Activated T-helper 17 cell treated with anti-CD3 and anti-CD28 coated beads, Interleukin-2, amount 50 U/mL, for 72 hours (primary cell): ENCODE measurements at places on chromosomes 11 and 22.

GRCh38 chr11:81874635-81875034 is 859.0 kb downstream of the FAM181B start:
- peak; percentile 18 for ATAC-seq

DNA sequence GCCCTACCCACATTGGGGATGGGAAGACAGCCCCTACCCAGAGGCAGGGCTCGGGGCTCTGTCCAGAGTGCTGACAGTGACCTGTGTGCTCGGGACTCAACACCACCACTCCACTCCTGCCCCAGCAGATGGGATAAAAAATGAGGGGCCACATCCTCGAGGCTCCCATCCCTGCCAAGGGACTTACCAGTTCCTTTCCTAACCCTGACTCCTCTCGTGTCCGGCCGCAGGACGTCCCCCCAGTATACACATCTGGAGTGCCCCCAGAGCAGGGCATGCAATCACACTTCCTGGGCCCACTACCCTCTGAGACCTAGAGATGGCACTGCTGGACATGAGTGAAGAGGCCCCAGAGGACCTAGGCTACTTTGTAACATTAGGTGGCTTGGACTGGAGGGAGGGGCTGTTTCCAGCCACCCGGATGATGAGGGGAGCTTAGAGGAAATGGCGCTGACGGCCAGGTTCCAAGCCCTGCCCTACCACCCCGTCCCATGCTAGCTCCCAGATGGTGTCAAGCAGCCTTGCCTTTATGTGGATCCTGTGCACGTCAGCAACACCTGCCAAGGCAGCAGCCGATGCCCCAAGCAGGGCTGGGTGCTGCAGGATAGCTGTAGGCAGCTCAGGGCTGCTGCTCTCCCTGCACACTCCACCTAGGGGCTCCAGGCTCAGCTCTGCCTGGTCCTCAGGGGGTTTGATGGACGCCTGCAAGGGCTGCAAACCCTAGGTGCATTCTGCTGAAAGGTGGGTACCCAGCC is 86.6 kb downstream of the DGCR2 start:
- peak; percentile 12 for ATAC-seq

DNA sequence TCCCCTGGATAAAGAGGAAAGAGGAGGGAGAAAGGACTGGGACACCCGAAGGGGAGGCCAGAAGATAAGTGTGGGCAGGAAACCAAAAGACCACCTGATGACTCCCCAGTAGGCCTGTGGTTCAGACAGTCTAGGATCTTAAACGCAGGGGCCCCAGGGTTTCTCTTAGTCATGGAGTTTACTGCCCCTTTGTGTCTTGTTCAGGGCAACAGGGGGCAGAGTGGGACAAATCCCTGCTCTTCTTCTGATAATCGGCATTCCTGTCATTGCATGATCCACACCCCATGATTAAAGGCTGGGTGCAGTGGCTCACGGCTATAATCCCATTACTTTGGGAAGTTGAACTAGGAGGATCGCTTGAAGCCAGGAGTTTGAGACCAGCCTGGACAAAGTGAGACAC is 4.7 kb upstream of the TMPRSS13 start:
- no peak for ATAC-seq

DNA sequence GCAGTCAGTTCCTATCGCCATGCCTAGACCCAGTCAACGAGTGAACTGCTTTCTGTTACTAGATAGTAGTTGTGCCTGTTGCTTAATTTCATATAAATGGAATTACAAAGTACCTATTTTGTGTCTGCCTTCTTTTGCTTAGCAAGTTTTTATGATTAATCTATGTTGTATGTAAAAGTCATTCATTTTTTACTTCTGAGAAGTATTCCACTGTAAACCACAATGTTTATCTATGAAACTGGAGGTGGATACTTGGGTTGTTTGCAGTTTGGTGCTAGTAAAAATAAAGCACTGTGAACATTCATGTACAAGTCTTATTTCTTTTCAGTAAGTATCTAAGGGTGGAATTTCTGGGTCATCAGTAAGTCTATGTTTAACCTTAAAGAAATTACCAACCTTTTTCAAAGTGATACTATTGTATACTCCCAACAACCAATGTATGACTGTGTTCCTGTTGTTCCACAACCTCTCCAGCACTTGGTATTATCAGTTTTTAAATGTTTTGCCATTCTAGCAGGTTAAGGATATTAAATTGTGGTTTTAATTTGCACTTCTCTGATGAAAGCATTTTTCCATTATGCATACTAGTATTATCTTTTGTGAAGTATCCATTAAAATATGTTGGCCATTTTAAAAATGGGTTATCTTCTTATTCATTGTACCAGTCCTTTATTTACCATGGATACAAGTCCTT is 68.2 kb downstream of the DNAJC24 start:
- ATAC-seq, result peak; percentile 51

DNA sequence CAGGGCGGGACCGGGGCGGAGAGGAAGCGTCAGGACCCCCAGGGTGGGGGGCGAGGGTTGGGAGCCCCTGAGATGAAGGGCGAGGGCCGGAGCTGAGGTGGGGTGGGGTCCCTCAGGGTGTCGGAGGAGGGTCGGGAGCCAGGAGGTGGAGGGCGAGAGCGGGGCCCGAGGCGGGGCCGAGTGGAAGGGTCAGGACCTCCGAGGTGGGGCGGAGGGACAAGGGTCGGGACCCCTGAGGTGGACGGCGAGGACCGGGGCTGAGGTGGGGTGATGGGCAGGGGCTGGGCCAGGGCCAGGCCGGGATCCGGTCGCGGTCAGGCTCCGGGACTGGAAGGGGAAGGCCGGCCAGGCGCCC is 409 bp downstream of the SMC1B start:
- ATAC-seq, result no peak

DNA sequence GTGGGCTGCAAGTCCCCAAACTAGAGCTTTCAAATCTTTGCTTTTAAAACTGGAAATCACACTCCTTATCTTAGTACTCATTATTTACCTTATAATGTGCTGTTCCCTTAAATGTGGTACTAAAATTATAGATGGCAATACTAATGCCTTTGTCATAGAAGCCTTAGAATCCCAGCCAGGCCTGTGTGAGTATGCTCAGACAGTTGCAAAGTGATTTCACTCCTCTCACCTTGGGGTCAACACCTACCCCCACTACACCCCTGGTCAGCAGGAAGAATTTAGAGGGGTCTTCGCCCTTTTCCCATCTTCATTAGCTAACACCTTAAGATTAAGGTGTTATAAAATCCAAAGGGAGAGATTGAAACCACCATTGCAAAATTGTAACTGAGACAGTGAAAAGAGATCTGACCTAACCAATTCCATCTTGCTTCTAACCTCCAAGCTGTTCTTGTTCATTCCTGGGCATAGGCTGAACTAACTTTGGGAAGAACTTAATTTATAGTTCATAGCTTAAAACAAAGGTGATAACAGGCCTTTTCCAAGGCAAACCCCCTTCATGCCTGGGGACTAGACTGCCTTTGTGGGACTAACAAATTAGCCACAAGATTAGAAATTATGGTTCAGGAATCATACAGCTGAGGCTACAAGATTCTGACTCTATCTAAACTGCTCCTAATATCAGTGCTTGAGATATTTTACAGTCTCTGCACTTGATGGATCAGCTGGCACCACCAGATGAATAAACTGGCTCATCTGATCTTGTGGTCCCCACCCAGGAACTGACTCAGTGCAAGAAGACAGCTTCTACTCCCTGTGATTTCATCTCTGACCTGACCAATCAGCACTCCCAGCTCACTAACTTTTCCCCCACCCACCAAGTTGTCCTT is 10.4 kb upstream of the MRPL17 start:
- ATAC-seq, result peak; percentile 95

DNA sequence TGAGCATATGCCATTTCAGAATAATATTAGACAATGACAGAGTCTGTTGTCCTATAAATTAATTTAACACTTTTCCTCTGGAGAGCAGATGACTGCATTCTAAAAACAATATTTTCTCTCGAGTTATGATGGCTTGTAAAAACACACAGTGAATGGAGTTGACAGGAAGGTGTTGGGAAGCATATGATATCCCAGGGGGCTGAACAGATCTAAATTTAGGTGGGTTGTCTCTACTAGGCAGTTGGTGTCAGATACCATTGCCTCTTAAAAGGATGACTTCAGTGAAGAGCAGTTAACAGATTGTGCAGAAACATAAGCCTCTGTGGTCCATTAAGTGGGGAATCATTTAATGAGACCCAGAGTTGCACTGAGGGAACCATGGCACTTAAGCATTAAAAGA is 30.7 kb downstream of the SVIP start:
- ATAC-seq, result no peak

- no peak for ATAC-seq
Observed at GRCh38 chr11:57935402-57936049, 88.2 kb upstream of the OR9Q1 start.

DNA sequence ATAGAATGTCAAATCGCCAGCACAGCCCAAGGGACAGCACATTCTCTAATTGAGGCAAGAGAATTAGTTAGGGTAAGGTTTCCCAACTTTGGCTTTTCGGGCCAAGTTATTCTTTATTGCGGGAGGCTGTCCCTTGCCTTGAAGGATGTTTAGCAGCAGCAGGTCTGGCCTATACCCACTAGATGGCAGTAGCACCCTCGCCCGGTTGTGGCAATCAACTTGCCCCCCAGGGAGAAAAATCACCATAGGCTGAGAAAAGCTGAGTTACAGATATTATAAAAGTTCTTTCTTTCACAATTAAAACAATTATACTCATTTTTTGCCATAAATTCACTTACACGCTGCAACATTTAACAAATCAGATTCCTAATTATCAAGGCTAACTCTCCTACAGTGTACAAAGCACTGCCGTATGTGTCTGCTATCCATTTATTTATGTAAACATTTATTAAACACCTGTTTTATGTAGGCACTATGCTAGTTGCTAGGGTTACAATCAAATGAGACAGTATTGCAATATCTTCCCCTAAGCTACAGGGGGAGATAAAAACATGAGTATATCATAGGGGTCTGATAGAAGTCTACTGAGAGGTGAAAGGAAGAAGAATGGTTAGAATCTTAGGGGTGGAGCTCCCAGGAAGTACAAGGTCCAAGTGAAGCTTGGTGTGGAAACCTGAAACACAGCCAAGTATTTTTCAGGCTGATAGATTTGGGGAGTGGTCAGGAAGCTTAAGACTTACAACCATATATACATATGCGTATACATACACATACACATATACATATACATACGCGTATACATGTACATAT is 452.3 kb downstream of the RAB38 start:
- no peak for ATAC-seq

- no peak for ATAC-seq
Observed at GRCh38 chr11:128156486-128156885, 430.9 kb downstream of the ETS1 start.

DNA sequence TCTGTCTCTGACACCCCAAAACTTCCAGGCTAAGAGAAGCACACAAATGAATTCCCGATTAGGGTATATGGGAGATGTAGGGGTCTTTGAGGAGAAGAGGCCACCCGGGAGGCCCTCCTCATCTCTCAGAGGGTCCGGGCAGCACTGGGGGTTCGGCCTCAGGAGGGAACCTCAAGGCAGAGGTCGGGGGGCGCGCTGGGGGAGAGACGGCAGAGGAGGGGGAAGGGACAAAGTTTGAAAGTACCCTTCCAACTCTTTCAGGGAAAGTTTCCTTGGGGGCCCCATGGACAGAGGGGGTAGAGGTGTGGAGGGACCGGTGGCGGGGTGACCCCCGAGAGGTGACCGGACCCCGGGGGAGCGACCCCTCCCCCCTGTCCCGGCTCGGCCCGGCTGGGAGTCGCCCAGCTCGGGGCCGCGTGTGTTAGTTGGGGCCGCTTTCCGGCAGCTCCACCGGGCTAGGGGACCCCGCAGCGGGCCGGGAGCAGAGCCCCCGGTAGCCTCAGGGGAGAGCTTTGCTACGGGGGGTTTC is 3.3 kb upstream of the GCAT start:
- no peak for ATAC-seq

DNA sequence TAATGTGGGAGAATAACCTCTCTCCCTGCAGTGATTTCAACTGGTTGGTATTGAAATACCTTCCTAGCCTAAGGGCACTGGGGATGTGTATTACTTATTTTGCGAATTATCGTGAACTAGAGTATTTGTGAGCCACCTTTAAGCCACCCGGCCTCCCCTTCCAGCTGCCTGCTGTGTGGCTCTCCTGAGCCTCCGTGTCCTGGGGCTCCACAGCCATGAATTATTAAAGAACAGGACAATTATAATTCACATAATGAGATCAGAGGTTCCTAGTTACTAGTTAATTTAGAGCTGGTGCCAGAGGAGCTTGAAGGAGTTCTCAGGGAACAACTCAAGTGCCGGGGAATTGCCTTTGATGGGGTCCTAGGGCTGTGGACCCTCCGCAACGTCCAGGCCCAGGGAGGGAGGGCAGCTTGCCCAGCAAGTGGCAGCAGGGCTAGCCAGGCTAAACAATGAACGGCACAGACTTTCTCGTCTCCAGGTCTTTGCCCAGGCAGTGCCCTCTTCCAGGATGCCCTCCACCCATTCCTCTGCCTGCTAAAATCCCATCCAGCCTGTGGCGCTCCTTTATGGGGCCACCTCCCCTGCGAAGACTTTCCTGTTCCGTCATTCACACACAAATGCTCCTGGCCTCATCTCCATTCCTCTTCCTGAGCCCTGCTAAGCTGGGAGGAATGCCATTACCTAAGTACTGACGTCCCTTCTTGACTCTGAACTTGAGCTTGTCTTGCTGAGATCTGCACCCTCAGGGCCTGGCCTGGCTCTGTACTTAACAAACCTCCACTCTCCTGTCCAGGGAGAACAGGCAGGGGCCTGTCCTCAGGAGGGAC is 91.5 kb downstream of the RTL6 start:
- ATAC-seq, result no peak

GRCh38 chr11:131350872-131351271 is 19.5 kb upstream of the NTM start:
- ATAC-seq, result no peak

DNA sequence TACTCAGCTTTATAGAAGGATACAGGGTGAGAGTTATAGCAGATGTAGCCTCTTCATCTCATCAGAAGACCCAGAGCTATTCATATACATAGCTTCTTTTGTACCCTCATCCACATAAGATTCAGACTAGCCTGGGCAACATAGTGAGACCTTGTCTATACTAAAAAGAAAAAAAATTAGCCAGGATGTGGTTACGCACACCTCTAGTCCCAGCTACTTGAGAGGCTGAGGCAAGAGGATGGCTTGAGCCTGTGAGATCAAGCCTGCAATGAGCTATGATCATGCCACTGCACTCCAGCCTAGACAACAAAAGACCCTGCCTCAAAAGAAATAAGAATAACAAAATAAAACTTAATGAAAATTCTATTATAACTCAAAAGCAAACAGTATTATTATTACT is 36.7 kb upstream of the B3GNT6 start:
- no peak for ATAC-seq

- no peak for ATAC-seq
Observed at GRCh38 chr11:1746956-1747752, 3.2 kb downstream of the IFITM10 start.

DNA sequence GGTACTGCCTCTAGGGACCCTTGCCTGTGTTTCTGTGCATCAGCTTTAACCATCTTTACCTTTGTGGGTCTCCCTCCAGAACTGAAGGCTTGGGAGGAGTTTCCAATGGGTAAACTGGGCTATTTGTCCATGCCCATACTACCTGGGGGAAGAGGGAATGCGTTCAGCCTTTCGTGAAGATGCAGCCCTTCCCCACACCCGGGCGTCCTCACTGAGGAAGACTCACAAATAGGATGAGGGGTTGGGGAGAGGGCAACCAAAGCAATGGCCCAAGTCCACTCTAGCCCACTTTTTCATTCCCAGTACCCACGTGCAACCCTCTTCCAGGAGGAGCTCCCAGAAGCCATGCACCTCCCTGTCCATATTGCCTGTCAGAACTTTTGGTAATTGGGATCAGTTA is 61.8 kb upstream of the ADA2 start:
- ATAC-seq, result no peak

- ATAC-seq, result no peak
Observed at GRCh38 chr11:27735281-27735680, 35.0 kb upstream of the BDNF start.

- ATAC-seq, result no peak
Observed at GRCh38 chr11:13333456-13333957, 55.9 kb downstream of the BMAL1 start.

- ATAC-seq, result peak; percentile 60
Observed at GRCh38 chr22:37281646-37282384, 493 bp upstream of the CYTH4 start.
